Stimulated activated naive CD4-positive, alpha-beta T cell treated with Interleukin-2 at 50 U/mL for 16 hours (primary cell): ENCODE measurements at places on chromosomes 3 and 15.
A peak's percentile ranks its signal among the peaks of the same experiment; 100 is the strongest.

GRCh38 chr3:115657168-115657567 lies 33.9 kb downstream of the GAP43 start:
- no peak for DNase-seq

DNA sequence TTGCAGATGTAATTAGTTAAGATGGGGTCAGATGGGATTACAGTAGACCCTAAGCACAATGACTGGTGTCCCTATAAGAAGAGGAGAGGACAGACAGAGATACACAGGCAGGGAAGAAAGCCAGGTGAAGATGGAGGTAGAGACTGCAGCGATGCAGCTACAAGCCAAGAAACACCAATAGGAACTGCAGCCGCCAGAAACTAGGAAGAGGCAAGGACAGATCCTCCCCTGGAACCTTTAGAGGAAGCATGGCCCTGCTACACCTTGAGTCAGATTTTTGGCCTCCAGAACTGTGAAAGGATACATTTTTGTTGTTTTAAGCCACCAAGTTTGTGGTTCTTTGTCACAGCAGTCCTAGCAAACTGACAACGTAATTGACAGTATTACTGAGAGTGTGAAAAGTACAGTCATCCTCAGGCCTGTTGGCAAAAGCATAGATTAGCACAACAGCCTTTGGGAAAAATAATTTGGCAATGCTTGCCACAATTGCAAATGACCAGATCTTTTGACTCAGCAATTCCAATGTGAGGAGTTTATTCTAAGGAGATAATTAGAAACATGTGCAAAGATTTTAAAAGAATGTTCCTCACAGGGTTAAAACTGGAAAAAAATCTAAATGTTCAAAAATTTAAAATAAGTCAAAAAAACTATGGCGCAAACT lies 82.6 kb upstream of the TJP1 start:
- no peak for DNase-seq

GRCh38 chr3:34107669-34108068 lies 309.2 kb downstream of the PDCD6IP start:
- no peak for DNase-seq

DNA sequence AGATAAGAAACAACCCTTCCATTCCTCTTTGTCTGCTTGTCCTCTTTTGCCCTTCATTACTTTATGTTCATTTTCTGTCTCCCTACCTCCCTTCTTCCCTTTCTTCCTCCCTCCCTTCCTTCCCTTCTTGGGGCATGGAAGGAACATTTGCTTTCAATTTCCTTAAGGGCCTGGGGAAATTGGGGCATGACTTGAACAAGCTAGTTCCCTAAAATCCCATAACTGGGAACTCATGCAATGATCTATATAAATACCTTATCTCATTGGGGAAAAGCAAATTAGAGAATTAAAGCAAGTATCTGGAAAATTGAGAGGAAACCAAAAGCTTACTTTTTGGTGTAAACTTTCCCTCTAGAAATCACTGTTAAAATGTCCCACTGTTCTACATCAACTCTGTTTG lies 35.7 kb downstream of the BOC start:
- DNase-seq: no peak

- DNase-seq: no peak
Observed at GRCh38 chr15:88348579-88349230, 92.2 kb upstream of the NTRK3 start.

GRCh38 chr3:101809178-101810021 lies 30.4 kb downstream of the NXPE3 start:
- peak; percentile 5 for DNase-seq

DNA sequence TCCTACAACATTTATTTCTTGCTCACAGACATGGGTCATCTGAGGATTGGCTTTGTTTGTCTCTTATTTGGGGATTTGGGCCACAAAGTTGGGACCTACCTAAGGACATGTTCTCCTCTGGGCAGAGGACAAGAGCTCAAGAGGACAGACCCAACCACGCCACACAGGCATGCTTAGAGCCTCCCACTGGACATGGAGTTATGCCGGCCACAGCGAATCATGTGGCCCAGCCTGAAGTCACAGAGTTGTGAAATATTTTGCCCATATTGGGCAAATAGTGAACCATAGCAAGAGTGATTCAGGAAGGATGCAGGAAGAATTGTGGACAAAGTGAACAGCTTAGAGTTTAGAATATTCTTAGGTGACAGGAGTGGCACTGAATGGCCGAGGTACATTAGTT lies 9.9 kb downstream of the TRAK1 start:
- DNase-seq: no peak

DNA sequence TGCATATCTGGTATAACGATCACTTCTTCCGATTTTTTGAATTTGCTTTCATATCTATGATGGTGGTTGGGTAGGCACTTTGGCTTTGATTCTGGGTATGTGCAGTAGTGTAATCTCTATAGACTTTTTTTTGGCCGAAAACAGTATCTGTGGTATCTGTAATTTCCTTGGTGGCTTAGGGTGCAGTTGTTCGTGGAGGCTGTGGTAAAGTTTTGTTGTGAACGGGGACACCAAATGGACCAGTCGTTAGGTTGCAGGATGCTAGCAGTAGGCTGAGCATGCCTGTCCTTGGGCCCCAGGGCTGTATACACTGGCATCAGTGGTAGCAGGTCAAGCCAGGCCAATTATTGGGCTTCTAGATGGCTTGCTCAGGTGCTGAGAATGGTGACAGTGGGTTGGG lies 55.2 kb downstream of the CCDC66 start:
- DNase-seq: no peak

- no peak for DNase-seq
Observed at GRCh38 chr15:56678571-56678970, 54.7 kb downstream of the ZNF280D start.

GRCh38 chr15:101088788-101089578 lies 162.9 kb downstream of the CHSY1 start:
- DNase-seq: peak; percentile 61

GRCh38 chr3:71341721-71342120 lies 241.8 kb downstream of the FOXP1 start:
- DNase-seq: no peak

DNA sequence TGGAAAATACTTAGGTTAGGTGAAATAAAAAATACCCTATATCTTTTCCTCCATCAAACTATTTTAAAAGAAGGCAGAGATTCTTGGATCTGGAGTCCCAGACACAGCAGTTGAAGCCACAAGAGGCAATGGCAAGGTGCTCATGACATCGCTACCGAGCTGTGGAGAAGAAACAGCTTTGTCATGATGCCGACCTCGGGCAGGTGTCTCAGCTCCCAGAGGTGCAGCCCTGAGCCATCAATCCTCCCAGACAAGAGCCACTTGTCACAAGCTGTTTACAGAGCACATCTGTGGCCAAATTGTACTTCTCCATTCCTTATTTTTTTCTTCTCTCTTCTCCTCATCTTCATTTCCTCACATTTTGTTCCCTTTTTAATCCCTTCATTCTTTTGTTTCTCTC lies 50.8 kb downstream of the GPR176 start:
- DNase-seq: no peak

DNA sequence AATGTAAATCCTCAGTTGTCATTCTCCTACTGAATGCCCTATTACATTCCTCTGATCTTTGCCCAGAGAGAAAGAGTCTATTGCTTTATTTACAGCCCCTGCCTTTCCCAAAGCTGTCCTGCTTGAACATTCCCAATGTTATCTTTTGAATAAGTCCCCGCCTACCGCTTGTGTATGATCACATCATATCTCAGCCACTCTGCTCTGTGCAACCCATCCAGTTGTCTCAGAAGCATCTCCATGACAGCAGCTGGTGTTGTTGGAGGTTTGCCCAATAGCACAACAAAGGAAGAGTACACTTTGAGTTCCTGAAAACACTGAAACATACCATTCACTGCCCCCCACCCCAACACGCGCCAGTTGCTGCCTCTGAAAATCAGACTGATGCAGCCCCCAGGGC lies 22.0 kb upstream of the FAM3D start:
- DNase-seq: no peak

DNA sequence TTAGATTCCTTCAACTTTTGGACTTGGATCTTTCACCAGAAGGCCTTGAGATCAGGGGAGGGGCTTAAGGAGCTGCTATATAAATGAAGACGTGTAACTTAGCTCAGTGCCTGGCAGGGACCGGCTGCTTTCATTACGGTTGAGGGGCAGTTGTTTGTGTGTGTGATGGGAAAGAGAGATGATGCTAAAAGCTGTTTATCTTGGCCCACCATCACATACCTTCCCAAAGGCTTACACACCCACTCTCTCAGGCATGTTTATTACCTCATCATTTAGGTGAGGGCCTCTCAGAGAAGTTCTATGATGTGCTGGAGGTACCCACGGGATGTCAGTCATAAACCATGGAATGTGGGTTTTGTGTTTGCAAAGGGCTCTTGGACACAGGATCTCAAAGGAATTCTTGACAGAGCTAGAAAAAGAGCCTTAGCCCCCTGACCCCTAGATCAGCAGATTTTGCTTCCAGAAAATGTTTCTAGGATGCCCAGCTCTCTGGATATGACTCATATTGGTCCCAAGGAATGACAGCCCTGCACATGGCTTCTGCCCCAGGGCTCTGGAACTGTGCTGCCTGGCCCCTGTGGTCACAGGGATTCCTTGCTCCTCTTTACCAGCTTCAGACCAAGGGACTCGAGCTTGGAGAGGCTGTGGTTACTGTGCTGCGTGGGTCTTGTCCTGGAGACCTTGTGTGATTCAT lies 15.9 kb upstream of the SMAD3 start:
- no peak for DNase-seq

- no peak for DNase-seq
Observed at GRCh38 chr3:177084616-177085015, 112.7 kb downstream of the TBL1XR1 start.

GRCh38 chr3:47259114-47259513 lies 23.5 kb downstream of the KIF9 start:
- DNase-seq: no peak

GRCh38 chr3:113914646-113915045 lies 33.2 kb upstream of the ZDHHC23 start:
- DNase-seq: no peak

DNA sequence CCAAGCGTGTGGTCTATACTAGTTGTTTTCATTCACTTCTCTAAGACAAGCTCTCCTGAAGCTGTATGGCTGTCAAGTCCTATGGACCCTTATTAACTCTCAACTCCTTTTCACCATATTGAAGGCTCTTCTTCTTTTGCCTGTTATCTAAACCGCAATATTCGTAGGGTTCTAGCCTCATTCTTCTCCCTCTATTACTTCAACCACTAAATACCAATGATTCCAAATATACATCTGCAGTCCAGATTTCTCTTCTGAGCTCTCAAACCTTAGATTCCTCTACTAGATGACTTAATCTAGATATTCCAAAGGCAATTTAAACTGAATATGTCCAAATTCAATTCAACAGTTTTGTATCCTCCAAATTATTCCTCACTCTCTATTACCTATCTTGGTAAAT lies 24.6 kb downstream of the AQR start:
- DNase-seq: no peak

DNA sequence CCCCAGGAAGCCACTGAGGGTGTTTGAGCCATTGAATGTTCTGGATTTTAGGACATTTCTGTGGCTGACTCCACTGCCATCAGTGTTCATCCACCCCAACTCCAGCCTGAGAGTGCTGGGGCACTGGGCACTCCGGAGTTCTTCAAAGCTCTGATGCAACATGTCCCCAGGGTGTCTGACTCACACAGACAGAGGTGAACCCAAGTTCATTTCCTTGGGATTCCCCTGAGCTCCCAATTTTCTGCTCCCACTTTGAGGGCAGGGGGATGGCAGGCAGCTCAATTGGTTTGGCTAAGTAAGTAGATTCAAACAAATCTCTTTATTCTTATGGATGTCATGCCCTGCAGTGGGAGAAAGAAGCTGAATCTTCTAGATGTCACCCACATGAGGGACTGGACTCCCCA lies 2.2 kb downstream of the STRA6 start:
- no peak for DNase-seq

DNA sequence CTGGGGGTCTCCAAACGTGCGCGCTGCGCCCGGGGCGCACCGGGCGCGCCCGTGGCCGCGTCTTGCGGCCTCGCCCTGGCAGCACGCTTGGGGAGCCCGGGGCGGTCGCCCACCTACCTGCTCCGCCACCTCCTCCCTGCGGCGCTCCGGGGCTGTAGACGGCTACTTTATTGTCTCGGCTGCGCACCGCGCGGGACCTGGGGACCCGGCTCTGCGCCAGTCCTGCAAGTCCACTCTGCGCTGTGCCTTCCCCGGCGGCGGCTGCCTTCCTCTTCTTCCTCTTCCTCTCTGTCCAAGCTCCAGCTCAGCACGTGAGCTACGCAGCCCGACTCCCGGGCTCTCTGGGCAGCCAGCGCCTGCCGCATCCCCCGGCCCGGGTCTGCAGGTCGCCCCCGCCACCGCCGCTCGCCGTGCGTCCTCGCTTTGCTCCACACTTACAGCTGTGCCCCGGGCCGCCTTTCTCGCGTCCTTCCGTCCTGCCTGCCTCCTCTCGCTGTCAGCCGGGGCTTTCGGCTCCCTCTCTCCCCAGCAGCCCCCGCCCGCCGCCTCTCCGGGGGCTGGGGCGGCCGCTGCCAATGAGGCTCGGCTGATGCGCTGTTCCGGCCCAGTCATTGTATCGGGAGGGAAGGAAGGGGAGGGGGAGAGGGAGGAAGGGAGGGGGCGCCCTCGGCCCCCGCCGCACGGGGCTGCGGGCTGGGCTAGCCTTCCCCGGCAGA lies 156.4 kb upstream of the FRMD4B start:
- no peak for DNase-seq

GRCh38 chr3:54099381-54099780 lies 23.0 kb upstream of the CACNA2D3 start:
- no peak for DNase-seq

GRCh38 chr3:192239956-192240355 lies 487.4 kb downstream of the FGF12 start:
- DNase-seq: no peak

DNA sequence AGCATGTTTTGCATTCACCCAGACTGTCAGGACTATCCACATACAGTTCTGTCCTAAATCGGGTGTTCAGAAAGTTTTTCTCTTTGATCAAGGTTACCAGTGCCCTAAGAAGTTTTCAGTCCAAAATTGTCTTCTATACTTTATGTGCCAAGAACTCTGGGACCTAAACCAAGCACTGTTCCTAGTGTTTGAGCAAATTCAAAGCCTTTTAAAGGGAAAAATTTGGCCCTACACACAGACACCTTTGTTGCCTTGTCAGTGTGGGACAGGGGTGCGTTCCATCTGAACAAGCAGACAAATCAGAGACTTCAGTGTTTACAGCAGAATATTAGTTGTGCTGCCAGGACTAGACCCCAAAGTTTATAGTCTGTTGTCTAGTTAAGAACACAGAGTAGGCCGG lies 50.6 kb downstream of the DGKG start:
- DNase-seq: no peak

DNA sequence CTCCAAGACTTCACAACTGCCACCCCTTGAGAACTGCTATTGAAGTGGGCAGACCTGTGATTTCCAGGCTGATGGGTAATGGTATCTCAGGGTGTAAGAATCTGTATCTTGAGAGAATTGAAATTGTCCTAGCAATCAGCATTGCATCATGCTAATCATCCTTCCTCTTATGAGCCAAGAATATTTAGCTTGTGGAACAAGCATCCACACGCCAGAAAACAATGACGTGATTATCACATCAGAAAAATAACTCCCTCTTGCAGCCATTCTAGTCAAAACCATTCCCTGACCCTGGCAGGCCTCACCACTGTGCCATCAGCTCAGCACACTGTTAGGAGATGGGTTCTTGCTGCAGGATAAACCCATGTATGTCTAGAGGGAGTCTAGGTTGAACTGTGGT lies 6.7 kb downstream of the BCL2L10 start:
- DNase-seq: no peak
